ENCODE measurements at places on chromosomes 2 and 18.
A peak's percentile ranks its signal among the peaks of the same experiment; 100 is the strongest.

DNA sequence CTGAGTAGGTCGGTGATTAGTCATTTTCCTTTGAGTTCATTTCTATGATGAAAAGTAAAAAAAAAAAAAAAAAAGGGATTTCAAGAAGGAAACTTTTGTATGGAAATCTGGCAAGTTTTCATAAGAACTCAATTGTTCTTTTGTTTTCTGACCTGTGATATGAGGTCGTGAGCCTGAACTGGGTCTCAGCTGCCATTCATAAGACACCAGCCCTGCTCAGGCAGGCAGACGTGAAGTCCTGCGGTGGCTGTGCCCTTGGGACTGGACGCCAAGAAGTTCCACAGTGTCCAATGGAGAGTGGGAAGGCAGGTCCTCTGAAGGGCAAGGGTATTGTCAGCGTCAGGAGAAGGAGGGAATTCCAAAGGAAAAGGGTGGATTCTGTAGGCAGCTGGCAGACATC lies 183.9 kb downstream of the NCK2 start:
- no peak for DNase-seq

DNA sequence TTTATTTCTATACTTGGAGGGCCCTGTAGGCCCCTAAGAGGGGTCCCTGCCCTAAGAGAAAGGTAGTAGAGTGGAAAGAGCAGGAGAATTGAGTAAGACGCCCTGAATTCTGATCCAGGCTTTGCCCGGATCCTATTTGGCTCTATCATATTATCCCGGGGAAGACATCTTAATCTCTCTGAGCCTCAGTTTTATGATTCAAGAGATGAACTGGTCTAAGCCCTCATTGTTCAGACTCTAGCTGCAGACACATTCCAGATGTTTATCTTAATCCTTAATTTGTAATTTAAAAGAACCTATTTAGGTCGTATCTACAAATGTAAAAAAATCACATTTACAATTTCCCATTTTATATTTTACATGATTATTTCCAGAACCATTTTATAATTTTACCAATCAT lies 220.1 kb downstream of the AGPS start:
- DNase-seq, result peak; percentile 86

DNA sequence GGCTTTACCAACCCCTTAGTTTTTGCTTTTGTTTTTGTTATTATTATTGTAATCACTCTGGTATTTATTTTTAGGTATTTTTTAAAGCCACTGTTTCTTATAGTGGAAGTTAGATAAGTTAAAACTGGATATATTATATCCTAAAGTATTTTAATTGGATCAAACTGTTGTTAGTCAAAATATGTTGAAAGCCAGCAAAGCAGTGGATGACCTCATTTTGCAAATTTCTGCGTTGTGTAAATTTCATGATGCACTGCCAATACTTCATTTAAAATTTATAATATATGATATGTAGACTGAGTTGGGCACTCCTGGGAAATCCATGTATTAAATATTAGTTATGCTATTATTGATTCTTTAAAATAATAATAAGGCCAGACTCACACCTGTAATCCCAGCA lies 661.7 kb upstream of the NRXN1 start:
- no peak for DNase-seq

DNA sequence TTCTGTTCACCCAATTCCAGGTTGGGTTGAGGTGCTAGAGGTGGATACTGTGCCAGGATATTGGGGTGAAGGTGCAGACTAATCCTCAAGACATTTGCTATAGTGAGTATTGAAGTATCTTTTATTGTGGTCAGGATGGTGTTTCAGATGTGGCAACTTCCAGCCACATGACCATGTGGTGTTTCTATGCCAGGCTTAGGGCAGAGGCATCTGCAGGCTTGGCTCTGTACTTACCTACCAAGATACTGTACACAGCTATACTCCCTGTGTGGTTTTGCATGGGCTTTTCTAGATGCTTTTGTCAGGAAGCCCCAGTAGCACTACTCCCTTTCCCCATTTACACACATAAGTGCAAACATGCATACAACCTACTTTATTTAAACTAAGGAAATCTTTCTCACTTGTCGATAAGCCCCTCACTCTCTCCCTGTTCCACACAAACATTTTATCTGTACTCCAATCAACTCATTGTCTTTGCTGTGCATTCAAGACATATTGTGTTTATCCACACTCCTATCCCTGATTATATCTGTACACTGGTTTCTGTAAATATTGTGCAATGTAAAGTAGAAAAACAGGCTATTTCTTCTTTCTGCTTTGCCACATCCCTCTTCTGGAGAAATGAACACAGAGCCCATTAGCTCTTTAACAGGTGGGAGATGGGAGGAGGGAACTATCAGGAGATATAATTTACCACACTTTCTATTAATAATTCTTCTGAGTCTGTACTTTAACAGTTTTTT lies 12.3 kb downstream of the ARL6IP6 start:
- no peak for DNase-seq

DNA sequence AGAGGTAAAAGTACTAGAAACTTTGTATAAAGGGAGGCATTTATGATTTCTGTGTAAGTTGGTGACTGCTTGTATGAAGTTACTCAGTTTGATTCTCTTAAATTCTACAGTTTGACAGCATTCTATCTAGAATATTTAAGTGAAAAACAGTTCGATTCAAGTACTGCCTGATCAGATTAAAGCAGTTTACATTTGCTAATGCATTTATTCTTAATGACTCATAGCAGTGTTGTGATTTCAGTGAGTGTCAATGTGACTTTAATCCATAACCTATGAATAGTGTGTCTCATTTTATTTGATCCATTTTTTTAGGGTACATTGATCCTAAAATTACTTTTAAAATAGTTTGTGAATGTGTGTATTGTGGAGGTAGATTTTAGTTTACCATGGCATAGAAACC lies 35.7 kb downstream of the WDR43 start:
- no peak for DNase-seq

DNA sequence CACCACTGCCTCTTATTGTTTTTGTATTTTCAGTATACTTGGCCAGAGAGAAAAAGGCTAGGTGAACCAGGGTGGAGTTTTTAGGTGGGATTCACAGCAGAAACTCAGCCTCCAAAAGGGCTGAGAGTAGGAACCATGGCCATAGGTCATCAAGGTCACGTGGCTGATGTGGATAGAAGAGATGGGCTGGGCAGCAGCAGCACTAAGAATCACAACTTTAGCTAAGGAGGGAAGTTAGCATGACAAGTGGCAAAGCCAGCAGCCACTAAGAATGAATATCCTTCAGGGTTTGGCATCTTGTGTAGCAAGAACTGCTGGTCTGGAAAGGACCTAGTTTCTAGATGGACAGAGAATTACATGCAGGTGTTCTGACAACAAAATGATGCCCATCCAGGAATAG lies 43.2 kb upstream of the SKA1 start:
- DNase-seq, result no peak

- peak; percentile 52 for DNase-seq
Measured at GRCh38 chr2:105179469-105180372, 61.8 kb upstream of the GPR45 start.

GRCh38 chr18:62745089-62745751 lies 29.9 kb downstream of the PHLPP1 start:
- no peak for DNase-seq

- no peak for DNase-seq
Measured at GRCh38 chr2:217638031-217638430, 364.8 kb downstream of the TNS1 start.

GRCh38 chr2:205366336-205367060 lies 315.8 kb upstream of the NRP2 start:
- peak; percentile 53 for DNase-seq

- DNase-seq, result no peak
Measured at GRCh38 chr2:206452242-206452641, 8.9 kb downstream of the ADAM23 start.

DNA sequence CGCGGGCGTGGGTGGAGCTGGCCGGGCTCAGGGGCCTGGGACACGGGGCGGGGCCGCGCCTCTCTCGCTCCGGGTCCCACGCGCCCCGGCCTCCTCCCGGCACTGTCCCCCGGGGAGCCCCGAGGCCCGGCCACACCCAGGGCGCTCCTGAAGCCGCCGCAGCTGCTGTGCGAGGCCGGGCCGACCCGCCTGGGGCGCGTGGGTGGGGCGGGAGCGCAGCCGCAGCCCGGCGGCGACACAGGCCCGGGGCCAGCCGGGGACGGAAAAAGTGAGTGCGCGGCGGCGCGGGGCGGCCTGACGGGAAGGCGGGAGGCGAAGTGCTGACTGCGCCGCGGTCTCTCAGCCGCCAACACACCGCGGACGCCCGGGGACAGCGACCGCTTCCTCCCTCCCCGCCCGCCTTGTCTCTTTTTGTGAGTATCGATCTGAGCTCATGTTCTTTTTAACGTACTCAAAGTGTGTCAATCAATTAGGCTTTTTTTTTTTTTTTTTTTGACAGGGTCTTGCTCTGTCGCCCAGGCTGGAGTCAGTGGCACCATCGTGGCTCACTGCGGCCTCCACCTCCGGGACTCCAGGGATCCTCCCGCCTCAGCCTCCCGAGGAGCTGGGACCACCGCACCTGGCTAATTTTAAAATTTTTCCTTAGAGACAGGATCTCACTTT lies 14.5 kb downstream of the PDCD1 start:
- DNase-seq, result peak; percentile 36

GRCh38 chr18:44815108-44815507 lies 134.4 kb downstream of the SETBP1 start:
- DNase-seq, result no peak

DNA sequence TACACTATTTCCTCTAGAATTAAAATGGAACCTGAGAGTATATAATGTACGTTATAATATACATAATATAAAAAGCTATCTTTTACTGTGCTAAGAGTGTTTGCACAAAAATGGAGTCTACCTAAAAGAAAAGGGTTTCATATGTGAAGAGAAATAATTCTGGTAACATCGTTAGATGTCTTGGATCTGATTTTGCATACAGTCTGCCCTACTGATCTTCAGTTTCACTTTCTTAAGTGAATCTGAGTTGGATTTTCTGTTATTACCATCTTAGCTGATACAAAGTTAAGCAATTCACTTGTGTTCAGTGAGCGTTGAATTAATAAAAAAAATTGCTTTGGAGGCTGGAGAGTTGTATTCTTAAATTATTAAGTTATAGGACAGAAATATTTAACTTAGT lies 502.1 kb upstream of the TMEFF2 start:
- DNase-seq, result no peak

GRCh38 chr2:40113997-40114396 lies 334.9 kb upstream of the THUMPD2 start:
- no peak for DNase-seq

DNA sequence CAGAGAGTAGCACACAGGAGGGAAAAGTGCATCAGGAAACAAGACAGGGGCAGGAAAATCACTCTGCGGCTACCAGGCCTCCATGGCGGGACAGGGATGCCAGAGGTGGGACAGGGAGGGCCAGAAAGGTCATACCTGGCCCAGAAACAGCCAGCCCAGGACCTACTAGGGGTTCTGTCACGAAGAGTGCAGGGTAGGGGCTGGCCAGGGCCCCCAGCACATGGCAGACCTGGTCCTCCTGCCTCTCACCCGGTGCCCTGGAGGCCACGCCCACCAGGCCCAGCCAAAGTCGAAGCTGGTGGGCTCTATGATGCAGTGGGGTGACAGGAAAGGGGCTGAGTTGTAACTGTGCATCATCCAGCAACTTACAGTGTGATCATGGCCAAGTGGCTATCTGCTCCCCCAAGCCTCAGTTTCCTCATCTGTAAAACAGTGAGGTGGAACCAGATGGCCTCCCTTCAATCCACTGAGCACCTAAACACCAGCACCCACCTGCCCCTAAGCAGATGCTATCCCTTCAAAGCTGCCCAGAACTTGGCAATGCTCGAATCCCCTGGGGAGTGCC lies 10.6 kb downstream of the CYP26B1 start:
- DNase-seq, result no peak

DNA sequence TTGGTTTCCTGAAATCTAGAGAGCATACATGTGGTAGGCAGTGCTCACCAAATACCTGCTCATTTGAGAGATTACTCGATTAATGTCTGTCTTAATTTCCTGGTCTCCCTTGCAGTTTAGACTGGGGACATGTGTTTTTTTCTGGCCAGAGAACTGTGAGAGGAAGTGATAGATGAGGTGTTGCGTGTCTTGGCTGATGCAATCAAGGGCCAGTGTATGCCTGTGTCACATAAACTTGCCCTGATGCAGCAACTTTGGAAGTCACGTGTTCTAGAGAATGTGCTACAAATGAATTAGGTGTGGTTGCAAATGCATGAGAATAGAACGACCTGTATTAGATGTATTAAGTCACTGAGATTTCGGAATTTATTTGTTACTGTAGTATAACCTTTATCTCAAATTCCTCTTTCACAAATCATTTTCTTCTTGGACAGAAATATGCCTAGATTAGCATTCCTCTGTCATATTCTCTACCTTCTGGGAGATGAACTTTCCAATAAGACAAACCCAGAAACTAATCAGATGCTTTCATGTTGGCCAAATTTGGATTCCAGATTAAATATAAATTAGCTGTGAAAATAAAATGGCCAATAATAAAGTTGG lies 9.9 kb upstream of the IL1A start:
- no peak for DNase-seq

DNA sequence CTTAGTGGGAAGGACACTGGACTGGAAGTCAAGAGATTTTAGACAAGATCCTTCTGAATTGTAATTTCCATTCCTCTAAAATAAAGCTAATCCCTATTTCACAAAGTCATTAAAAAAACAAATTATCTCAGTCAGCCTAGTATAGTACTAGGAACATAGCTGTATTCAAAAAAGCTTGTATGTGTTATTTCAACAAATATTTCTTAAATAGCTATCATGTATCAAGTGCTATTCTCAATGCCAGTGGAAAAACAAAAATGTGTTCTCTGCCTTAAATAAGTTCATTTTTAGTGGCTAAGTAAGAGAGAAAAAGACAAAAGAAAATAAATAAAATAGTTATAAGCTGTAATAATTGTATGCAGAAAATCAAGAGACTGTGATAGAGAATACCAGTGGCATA lies 541.8 kb upstream of the CDH2 start:
- DNase-seq, result no peak

- DNase-seq, result no peak
Measured at GRCh38 chr2:207176247-207176646, 10.5 kb upstream of the KLF7 start.

GRCh38 chr2:132517386-132517785 lies 100.8 kb downstream of the GPR39 start:
- no peak for DNase-seq

Data from NCI-H82 (cell line).